ENCODE measurements at places on chromosomes 4 and X. TPM values are rescaled to one million over a fixed set of nuclear protein-coding genes. Genes with fewer than 3 reads are reported as not detected.

- DNase-seq: no peak
Measured at GRCh38 chr4:125679989-125680388, 365.2 kb downstream of the FAT4 start.

DNA sequence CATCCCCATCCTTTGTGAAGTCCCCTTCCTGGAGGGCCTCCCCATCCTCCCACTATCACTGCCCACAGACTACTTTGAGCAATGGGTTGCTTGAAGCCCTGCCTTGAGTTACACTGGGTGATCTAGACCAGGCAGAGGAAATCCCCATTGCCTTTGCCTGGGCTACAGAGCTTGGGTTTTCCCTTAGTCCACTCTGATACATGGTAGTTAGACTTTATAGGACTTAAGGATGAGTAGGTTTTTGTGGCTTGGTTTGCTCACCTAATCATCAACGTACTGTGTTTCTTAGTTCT is 56.6 kb downstream of the TMEM131L start:
- DNase-seq: no peak

DNA sequence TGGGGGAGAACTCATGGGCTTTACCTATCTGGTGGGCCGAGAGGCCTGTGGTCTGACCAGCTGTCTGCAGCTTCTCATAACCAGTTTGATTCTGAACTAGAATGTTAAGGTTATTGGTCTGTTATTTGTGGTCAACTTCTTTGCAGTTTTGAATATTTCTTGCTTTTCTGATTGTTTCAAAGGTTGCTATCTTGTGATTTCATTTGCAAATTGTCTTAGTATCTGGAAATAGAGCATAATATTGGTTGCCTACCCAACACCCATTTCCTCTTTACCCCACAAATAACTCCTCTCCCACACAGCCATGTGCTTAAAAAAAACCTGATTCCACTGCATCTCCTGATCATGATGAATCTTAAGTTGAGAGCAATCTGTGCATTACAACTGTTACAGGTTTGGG is 39.1 kb upstream of the BMP2K start:
- DNase-seq: no peak

DNA sequence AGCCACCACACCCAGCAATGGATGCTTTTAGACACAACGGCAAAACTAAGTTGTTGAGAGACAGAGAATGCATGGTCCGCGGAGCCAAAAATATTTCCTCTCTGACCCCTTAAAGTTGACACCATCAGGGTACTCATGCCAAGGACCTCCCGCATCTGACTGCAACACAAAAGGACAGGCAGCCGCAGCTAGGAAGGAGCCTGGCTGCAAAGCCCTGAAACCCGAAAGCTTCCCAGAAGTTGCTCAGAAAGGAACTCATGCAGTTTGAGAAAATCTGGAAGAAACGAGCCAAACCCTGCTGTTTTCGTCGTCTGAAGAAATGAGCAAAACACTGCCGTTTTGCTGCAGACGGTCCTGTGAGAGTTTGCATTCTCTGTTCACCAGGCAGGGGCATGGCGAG is 16.5 kb downstream of the DHRSX start:
- DNase-seq: no peak

DNA sequence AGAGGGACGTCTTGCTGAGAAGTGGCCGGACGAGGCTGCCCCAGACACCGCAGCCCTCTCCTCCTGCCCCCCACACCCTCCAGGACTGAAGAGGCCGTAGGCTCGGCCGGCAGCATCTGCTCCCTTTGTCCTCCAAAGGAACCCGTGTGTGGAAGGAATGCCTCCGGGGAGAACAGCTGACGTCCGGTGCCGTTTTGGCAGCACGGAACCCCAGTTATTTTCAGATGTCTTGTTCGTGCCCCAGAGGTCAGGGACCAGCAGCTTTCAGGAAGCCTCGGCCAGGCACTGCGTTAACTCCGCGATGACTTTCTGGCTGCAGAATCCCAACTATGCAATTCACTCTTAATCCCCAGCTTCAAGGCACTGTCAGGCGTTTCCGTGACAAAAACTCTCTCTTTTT is 10.9 kb upstream of the PPP2R3B start:
- no peak for DNase-seq

DNA sequence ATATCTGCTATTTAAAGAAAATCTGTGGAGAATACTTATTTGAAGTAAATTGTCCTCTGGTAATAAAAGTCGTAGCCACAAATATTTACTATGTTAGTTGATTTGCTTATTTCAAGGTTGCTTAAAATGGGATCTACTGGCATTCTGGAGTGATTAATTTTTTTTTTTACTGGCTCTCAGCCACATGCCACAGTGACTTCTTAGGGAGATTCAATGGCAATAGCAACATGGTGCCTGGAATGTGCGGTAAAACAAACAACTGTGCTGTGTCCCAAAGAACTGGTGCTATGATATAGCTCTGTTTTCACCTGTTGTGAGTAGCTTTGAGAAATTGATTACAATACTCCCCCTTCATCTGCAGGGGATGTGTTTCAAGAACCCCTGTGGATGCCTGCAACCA is 324.3 kb downstream of the GPAT3 start:
- DNase-seq: no peak

- DNase-seq: no peak
Measured at GRCh38 chr4:53267026-53267425, 98.8 kb downstream of the SCFD2 start.

GRCh38 chr4:5222047-5222446 is 170.8 kb downstream of the STK32B start:
- no peak for DNase-seq

GRCh38 chrX:57137501-57137900 is 304 bp upstream of the SPIN2A start:
- DNase-seq: no peak

GRCh38 chr4:121800638-121800960 is 524 bp upstream of the EXOSC9 start:
- DNase-seq: no peak

- DNase-seq: no peak
Measured at GRCh38 chrX:14903891-14904290, 30.7 kb downstream of the MOSPD2 start.

DNA sequence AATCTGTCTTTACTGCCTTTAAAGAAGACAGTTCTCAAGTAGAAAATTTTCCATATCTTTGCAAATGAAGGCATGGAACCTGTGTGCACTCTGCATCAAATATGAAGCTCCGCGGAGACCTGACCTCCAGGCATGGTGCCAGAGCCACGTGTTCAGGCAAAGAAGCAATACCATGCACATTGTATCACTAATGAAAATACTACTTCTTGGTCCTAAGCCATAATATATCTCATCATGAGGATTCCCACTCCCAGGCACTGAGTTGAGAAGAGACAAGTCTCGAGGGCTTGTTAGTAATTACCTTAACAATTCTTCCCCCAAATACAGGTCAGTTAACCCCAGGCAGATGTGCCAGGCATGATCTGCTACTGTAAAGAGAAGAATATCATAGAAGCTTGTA is 56.7 kb downstream of the PCDH19 start:
- no peak for DNase-seq

DNA sequence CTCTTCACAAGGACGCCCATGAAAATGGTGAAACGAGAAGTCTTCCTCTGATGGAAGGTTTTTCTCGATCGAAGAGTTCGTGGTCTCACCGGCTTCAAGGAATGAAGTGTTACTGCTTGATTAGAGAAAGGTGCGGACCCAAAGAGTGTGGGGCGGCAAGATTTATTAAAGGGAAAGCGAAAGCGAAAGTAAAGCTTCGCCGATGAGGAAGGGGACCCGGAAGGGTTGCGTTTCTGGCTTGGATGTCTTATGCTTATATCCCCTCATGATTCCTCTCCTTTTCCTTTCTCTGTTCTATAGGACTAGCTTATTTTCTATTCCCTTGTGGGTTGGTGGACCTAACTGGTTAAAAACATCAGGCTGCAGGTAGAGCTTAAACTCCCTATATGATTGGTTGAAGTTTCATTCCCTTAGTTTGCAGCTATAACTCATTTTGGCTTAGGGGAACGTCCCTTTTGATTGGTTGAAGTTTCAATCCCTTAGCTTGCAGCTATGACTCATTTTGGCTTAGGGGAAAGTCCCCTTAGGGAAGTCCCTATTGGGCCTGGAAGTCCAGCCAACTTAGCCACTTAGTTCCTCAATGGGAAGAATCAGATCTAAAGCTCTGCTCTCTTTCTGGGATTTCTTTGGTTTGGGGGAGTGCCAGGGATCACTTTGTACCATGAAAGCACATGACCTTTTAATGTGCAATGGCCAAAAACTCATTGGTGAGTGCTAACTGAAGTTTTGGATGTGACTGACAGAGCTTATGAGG is 1025.0 kb upstream of the PCDH10 start:
- no peak for DNase-seq

DNA sequence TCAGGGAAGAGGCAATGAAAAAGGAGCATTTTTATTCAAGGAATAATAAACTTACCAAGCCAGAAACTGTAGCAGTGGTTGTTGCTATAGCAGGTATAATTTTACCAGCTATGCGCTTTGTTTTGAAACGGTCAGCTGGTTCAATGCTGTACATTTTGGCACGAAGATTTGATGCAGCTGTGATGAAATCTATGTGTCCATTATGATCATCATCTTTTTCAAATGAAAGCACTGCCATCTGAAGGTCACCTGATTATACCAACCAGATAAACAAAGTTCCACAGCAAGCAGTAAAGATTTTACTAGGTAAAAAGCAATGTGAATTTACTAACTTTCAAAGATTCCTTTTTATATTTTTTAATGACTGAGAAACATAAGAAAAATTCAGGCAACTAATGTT is 66.4 kb downstream of the STAP1 start:
- DNase-seq: no peak

GRCh38 chrX:82412858-82413257 is 1095.2 kb upstream of the POU3F4 start:
- DNase-seq: no peak

GRCh38 chr4:52037689-52038102 is 403 bp downstream of the SGCB start:
- DNase-seq: no peak

DNA sequence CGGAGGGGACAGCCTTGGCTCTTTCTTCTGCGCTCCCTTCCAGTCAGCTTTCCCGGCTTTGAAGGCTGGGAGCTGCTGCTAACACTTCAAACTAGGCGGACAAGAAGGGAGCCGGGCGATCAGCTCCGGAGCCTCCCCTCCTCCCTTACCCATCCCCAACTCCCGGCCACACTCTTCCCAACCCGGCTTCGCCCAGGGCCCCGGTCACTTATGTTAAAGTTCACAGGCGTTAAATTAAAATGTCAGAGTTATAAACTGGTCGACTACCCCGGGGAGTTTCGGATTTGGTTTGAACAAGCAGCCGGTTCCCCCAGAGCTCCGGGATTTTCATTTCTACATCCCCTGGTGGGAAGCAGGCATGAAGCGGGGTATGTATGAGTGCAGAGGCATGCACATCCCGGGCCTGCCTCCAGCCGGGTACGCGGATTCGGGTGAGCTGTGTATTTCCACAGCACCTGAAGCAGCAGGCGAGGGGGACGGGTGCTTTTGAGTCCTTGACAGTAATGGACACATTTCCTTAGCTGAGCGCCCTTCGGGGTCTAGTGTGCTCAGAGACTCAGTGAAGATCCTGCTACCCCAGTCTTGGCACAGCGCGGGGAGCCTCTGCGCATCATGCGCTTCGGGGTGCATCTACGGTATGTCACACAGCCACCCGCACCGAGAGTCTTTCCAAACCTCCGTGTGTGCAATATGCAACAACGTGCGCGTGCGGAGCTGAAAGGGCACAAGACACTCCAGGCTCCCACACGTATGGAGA is 880 bp downstream of the UNC5C start:
- DNase-seq: no peak

DNA sequence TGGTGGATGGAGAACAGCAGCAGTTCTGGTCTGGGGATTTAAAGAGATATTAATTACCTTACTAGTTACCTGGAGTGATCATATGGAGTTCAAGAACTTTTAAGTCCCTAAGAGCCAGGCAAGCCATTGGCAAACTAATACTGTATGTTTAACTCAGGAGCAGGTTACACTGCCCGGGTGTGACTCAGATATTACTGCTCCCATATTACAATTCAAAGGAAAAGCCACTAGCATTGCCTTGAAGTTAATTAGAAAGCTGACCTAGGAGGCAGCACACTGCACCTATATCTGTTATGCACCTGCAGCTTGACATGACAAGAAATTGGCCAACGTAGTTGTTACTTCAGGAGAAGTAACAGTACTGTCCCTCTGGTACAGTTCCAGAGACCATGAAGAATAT is 47.2 kb downstream of the GRK4 start:
- no peak for DNase-seq

DNA sequence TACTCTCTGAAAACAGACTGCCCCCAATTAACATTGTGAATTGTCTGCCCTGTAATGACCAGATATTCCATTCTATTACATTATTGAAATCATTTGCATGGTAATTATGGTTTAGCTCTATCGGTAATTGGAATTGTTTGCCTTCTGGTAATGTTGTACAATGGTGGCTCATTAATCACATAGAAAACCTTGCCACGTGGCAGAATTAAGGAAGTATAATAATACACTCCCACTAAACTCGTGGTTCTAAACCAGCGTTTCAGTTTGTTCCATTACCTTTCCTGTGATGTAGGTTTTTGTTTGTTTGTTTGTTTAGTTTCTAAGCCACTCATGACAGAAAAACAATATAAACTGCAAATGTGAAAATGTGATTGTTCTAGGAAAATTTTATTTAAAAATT is 45.1 kb upstream of the TAPT1 start:
- no peak for DNase-seq

DNA sequence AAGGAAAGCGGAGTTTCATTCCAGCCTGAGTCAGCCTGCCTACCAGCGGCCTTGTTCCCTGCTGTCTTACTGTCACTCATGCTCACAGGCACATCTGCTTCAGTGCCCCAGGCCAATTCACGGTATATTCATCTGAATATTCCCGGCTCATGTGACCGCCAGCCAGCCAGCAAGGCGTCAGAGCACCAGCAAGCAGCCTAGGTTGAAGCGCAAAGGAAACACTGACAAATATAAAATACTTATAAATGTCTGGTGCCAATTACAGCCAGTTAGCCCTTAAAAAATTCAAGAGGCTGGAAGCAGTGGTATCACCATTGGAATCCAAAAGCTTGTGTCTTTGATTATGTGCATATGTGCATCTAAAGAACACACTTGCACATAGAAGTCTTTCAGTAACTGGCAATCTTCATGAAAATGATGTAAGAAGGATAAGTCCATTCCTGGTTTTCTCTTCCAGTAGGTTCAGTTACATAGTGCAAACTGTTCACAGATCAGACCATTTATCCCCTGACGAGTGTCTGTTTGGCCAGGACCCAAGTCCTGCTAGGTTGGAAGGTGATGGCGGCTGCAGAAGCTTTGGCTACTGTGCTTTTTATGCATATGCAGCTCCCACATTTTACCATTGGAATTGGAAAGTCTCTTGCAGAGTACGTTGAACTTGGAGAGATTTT is 61.3 kb downstream of the LUZP4 start:
- no peak for DNase-seq

- DNase-seq: no peak
Measured at GRCh38 chr4:148737061-148737770, 295.0 kb upstream of the NR3C2 start.

GRCh38 chr4:188879598-188879997 is 740.4 kb downstream of the TRIML1 start:
- no peak for DNase-seq

- DNase-seq: no peak
Measured at GRCh38 chr4:89482251-89482650, 174.7 kb upstream of the GPRIN3 start.

- no peak for DNase-seq
Measured at GRCh38 chrX:131046596-131046995, 11.6 kb upstream of the ARHGAP36 start.

GRCh38 chr4:99986792-99987191 is 36.7 kb upstream of the H2AZ1 start:
- no peak for DNase-seq

Gene MAP3K15
- not detected for total RNA-seq

Gene TXLNG
- total RNA-seq: 38.0 TPM

Gene BEX5
- total RNA-seq: 0.84 TPM

Gene PABPC1L2B
- total RNA-seq: not detected

Gene DGKK
- not detected for total RNA-seq

Gene SHROOM3
- total RNA-seq: 12.2 TPM

Gene ARR3
- total RNA-seq: not detected

Data from omental fat pad (tissue), 4 donors.